Activated CD8-positive, alpha-beta memory T cell treated with anti-CD3 and anti-CD28 coated beads, Interleukin-2, amount 10 ng/mL, durations not matched to agents 7 days and 5 days (primary cell): ENCODE measurements at places on chromosomes 13 and 19.

GRCh38 chr13:113456116-113456702 lies 2.9 kb upstream of the ADPRHL1 start:
- DNase-seq, result no peak

- no peak for DNase-seq
Measured at GRCh38 chr13:59663707-59664106, 500.0 kb downstream of the DIAPH3 start.

GRCh38 chr13:27961227-27962085 lies 7.7 kb downstream of the CDX2 start:
- DNase-seq, result no peak

DNA sequence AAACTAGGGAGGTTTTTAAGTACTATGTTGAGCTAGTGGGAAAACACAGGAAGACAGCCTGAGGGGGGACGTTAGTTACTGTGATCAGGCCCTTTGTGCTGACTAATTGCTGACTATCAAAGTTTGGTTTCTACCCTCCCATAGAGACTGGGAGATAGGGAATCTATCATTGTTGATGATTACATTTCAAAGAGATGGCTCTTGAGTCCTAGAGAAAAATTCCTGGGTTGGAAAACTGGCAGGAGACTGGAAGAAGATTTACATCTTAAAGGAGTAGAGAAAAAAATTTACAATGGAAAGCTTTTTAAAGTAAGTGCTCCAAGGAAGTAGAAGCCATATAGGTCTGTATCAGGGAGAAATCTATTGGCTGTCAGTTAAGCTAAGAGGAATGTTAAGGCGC lies 522.0 kb upstream of the KLHL1 start:
- no peak for DNase-seq

- peak; percentile 92 for DNase-seq
Measured at GRCh38 chr13:28138756-28139470, 568 bp downstream of the PAN3 start.

GRCh38 chr13:75368167-75368566 lies 113.8 kb downstream of the TBC1D4 start:
- no peak for DNase-seq

GRCh38 chr19:3653865-3654513 lies 27.4 kb upstream of the CACTIN start:
- no peak for DNase-seq

DNA sequence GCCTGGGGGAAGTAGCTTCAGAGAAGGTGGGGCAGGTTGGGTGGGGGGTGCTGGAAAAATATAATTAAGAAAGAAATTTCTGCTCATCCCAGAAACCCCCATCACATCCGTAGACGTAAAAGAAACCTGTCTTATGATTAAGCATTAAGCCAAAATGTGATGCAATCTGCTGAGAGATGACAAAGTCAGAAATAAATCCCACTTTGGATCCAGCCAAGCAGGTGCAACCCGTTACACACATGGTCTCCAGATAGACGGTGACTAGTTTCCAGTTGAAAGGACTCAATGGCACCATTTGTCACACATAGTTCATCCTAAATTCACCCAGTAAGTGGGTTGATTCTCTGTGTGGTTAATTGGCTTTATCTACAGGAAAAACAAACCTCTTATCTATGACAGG lies 34.1 kb downstream of the PSG5 start:
- no peak for DNase-seq

DNA sequence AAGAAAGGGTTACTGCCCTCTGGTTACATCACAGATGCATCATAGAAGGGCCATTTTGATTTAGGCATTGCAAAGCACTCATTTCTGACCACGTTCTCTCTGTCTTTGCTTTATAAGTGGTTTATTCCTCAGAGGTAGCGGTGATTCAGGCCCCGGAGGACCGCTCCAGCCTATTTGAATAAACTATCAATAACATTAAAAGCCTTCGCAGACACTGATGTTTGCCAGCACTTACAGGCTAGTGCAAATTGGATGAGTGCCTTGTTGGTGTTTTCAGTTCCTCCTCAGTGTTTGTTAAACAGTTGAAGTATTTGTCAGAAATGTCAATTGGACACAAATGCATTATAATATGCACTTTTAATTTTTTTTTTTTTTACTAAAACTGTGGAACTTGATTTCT lies 120.2 kb downstream of the RXFP2 start:
- DNase-seq, result no peak

- no peak for DNase-seq
Measured at GRCh38 chr13:41742917-41743552, 217.9 kb downstream of the VWA8 start.

DNA sequence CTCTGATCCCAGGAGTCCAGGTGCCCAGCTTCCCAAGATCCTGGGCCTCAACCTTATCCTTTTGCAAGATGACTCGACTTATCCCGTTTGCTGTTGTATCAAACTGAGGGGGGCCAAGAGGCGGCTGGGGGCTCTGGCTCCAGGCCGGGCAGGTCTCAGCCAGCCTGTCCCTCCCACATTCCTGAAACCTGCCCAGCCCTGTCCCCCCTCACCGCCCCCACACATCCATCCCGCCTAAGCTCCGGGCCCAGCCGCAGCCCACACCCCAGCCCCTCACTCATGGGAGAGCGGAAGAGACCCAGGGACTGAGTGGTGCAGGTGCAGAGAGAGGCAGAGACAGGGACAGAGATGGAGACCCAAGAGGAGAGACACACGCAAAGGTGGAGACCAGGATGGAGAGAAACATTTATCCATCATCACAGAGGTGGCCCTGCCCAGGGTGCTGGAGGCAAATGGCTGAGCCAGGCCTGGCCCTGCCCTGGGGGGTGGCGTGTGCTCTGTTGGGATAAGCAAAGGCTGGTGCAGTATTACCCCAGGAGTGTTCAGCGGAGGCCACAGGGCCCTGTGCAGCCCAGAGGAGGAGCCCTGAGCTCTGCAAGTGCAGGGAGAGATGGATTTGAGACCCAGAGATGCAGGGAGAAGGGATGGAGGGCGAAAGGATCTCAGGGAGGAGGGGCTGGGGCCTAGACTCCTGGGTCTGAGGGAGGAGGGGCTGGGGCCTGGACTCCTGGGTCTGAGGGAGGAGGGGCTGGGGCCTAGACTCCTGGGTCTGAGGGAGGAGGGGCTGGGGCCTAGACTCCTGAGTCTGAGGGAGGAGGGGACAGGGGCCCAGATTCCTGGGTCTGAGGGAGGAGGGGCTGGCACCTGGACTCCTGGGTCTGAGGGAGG lies 1.6 kb downstream of the BCAM start:
- no peak for DNase-seq

GRCh38 chr13:91630946-91631345 lies 232.5 kb downstream of the GPC5 start:
- no peak for DNase-seq

DNA sequence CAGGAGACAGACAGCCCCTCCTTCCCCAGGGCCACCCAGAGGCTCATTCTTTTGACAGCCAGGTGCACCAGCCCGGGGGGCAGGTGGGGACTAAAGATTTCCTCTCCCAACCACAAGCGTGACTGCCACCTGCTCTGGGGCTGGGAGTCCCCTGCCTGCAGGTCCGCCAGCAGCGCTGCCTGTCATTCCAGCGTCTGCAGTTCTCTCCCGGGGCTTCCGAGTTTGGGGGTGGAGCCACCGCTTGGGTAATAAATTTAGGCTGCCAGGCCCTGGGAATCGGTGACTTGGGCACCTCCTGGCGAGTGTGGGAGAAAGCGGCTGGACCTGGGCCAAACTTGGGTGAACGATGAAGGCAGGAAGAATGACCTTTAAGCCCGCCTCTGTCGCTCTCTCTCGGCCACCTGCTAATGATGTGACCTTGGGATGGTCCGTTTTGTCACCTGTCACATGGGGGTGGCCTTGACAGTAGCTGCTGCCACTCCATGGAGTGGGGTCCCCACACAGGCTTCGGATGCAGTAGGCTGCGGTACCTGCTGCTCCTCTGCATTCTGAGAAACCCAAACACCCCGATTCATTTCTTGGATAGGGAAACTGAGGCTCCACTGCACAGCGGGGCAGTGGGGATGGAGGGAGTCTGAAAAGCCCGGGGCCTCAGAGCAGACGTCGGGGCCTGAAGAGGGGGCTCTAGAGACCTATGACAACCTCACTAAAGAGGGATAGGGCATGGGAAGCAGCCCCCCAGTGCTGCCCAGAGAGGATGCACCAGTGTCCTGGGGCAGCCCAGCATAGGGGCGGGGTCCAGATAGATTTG lies 12.8 kb downstream of the FUT6 start:
- no peak for DNase-seq

DNA sequence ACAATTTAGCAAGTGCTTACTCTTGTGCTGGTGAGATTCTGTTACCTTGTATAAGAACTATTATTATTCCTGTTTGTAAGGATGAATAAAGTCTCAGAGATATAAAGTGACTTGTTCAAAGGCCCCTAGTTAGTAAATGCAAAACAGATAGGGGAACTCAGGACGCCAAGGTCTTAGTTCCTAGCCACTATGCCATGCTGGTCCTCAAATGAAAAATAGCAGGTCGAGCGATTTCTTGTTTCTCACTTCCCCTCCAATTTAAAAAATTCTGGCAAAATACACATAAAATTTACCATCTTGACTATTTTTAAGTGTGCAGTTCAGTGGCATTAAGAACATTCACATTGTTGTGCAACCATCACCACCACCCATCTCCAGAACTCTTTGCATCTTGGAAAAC lies 1.1 kb downstream of the TECR start:
- no peak for DNase-seq
